ENCODE measurements at places on chromosomes 5 and 9. TPM values are rescaled to one million over a fixed set of nuclear protein-coding genes. Genes with fewer than 3 reads are reported as not detected.

DNA sequence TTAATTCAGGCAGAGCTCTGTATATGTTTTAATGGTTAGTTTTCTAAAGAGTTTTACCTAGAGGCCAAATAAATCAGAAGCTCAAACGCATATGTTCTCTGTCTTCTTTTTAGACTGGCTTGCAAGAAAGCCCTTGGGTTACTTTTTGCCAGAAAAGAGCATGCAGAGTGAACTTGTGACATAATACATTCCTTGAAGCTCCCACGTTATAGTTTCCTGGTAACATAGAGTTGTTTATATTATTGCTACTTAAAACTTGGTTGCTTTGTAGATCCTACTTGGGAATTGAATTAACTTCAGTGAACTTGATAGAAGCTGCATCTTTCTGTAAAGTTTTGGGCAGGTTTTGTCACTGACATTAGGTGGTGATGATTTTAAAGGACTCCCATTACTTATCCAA lies 102.9 kb downstream of the C9orf152 start:
- DNase-seq = no peak

ADAMTS2 gene
- not detected for total RNA-seq

- DNase-seq = no peak
Observed at GRCh38 chr5:90878549-90879196, 320.1 kb downstream of the ADGRV1 start.

GRCh38 chr9:111149018-111149759 lies 110.9 kb upstream of the LPAR1 start:
- no peak for DNase-seq

PCDHA3 gene
- not detected for total RNA-seq

QRFP gene
- total RNA-seq = not detected

GRCh38 chr9:94212531-94212930 lies 46.6 kb upstream of the ZNF169 start:
- no peak for DNase-seq

DNA sequence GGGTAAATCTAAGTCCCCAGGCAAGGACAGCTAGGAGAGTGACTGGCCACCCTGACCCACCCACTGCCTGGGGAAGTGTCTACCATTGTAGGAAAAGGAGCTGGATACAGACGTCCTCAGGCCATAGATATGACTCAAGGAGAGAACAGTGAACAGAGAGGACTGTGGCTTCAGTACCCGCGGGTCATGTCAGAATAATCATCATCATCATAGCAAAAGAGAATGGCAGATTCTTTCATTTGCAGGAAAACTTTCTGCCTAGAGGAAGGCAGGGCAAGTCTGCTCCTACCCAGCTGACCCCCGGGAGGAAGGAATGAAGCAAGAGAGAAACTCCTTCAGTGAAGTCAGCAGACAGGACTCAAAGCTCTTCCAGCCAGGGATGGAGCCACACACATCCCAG lies 52.2 kb upstream of the UBTD2 start:
- no peak for DNase-seq

- DNase-seq = no peak
Observed at GRCh38 chr9:130117816-130118632, 54.2 kb upstream of the NCS1 start.
